Stimulated activated CD4-positive, alpha-beta T cell treated with anti-CD3 and anti-CD28 coated beads, TNF-alpha, amount 100 ng/mL, for 1 hour (primary cell): ENCODE measurements at places on chromosomes 2 and 18.

- no peak for DNase-seq
These were observed 371.3 kb downstream of the RNF144A start for GRCh38 chr2:7288484-7288883.

GRCh38 chr18:79744625-79745024, 53.1 kb upstream of the KCNG2 start:
- no peak for DNase-seq

DNA sequence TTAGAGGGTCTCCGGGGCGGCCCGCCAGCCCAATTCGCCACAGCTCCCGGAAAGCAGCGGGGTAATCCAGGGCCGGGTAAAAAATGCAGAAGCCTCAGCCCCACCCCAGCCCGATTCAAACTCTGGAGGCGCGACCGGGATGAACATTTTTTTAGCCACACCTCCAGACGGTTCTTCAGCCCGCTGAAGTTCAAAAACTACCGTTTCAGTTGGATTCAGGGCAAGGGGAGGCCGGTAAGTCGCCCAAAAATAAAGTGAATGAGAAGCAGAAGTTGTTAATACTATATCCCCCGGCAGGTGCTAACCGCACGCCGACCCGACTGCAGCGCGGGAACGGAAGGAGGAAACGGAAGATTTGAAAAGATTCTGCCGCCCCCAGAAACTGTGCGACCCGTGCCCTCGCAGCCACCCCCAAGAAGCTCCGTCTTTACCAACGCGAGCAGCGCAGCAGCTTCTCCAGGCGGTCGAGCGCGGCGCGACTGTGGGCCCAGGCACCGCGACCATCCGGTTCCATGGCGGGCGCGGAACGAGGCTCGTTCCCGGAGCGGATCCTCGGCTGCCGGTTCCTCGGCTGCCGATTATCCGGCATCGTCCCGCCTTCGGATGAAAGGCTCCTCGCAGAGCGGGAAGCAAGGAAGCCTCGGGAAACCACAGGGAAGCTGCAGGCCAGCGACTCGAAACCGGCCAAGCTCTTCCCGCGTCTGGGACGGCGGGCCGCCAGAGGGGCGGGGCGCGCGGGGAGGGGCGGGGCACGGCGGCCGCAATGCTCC, at the start of gene BARD1:
BARD1 (minus strand) TSS at position 703 of the 770 bp plus-strand sequence; CDS start at position 589, 114 bp downstream.
- DNase-seq, result no peak

DNA sequence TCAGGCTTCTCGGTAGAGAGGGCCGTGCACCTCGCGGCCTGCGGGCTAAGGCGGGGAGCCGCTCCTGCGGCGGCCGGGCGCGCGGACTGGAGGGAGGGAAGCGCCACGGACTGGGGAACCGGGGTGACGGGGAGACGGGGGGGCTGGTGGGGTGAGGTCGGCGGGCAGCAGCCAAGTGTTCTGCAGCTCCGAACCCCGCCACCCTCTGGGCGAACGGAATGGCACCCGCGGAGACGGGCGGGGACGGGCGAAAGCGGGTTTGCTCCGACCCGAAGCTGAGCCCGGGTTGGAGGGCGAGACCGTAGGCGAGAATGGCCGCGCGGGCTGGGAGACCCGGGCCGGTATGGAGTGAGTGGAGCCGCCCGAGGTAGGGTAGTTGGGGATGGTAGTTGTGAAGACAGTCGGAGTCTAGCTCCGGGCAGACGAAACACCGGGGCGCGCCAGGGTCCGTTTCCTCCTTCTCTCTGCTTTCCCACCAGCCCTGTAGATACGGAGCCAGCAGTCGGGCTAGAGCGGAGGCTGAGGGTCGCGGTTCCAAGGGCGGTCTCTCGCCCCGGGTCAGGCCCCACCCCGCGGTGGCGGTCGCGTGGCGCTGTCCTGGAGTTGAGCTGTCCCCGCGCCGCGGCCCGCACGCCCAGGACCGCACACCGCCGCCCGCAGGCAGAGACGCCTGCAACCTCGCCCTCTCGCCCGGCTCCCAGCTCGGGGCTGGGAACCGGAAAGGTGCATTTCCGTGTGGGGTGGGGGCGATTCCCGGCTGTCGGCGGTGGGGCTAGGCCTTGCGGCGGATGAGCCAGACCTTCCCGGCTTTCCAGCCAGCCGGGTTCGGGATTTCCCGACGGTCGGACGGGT, 160.3 kb upstream of the SIX2 start:
- DNase-seq, result no peak

- DNase-seq, result no peak
These were observed 82.7 kb downstream of the FAM168B start for GRCh38 chr2:131010566-131010965.

GRCh38 chr18:55031164-55031563, 71.9 kb upstream of the CCDC68 start:
- no peak for DNase-seq

GRCh38 chr2:189163889-189164288, 15.7 kb downstream of the COL5A2 start:
- no peak for DNase-seq

DNA sequence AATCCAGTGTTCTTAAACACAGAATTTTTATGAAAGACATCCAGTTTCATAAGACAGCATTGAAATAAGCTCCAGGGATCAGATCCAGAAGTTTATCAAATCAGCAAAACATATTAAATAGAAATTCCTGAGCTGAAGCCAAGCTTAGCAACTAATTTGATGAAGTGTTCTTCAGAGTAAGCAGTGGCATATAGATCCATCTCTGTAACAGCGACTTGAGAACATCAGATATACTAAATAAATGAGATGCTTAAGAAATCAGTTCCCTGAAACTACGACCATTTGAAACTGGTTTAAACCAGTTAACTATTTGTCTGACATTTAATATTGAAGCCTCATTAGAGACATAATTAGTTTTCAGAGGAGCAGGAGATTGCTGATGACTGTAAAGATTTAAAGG, 34.1 kb downstream of the PPP1R1C start:
- DNase-seq, result no peak

DNA sequence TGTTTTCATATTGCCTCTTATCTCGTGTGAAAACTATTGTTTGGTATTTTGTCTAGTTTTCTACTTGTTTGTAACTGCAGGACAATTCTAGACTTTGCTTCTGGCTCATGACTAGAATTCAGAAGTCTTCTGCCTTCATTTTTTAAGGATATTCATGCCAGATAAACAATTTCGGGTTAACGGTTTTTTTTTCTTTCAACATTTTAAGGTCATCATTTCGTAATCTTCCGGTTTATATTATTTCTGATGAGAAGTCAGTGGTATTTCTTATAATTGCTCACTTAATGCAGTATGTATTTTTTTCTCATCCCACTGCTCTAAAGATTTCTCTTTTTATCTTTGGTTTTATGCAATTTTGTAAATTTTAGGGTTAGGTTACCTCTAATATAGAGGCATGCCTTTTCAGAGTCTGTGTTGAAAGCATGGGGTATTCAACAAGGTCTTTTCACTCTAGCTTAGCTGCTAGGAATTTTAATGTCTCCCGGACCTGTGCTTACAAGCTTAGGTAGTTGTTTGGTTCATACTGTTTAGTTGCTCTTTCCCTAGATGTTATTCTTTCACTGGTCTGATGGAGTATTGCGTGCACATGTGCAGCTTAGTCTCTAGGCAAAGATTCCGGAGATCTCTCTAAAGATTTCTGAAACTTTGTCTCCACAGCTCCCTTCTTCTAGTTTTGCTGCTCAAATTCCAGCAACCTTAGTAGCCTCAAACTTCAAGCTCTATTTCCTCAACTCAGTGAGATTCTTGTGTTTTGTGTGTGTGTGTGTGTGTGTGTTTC, 198.1 kb downstream of the MCFD2 start:
- no peak for DNase-seq

GRCh38 chr18:7259475-7259874, 28.6 kb downstream of the LRRC30 start:
- DNase-seq, result no peak

GRCh38 chr2:173427887-173428668, 73.4 kb downstream of the CDCA7 start:
- no peak for DNase-seq

GRCh38 chr2:46831051-46831868, 84.3 kb downstream of the MCFD2 start:
- no peak for DNase-seq

- DNase-seq, result no peak
These were observed 302.2 kb upstream of the STON1 start for GRCh38 chr2:48227617-48228344.

GRCh38 chr2:178491612-178492011, 11.4 kb downstream of the PLEKHA3 start:
- DNase-seq, result no peak

DNA sequence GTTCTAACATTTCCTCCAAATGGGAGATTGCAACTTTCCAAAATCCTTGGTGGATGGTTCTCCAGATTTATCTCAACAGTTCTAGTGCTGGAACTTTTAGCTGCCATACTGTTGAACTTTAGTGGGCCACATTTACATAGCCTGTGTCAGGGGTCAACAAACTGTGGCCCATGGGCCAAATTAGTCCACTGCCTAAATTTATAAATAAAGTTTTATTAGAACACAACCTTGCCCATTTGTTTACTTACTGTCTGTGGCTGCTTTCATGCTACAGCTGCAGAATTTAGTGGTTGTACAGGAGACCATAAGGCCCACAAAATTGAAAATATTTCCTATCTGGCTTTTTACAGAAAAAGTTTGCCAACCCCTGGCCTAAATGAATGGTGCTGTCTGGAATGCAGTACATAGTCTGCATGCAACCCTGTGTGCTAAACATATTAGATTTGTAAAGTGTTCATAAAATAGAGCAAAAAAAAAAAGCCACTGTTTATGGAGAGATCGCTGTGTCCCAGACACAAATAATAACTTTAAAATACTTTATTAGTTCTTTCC, 30.3 kb downstream of the MGAT5 start:
- no peak for DNase-seq

- no peak for DNase-seq
These were observed 189.4 kb upstream of the GLI2 start for GRCh38 chr2:120546048-120546864.
